NCI-H1048 (cell line): ENCODE measurements at places on chromosomes 2 and 18.

DNA sequence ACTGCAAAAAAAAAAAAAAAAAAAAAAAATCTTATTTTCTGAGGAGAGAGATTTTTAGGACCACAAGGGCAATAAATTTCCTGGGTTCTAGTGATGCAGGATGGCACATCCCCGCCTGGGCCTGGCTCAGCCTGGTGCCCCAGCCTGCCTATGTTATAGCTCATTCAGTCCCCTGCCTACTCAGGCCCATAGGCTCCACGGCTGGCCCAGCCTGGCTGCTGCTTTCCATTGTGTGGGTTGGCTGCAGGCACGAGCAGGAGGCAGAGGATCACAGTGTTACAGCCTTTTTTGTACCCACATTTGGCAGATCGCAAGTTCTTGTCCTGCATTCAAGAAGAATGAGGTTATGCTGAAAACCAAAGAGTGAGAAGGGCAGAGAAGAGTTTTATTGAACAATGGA is 2.8 kb upstream of the SULT6B1 start:
- DNase-seq = no peak

DNA sequence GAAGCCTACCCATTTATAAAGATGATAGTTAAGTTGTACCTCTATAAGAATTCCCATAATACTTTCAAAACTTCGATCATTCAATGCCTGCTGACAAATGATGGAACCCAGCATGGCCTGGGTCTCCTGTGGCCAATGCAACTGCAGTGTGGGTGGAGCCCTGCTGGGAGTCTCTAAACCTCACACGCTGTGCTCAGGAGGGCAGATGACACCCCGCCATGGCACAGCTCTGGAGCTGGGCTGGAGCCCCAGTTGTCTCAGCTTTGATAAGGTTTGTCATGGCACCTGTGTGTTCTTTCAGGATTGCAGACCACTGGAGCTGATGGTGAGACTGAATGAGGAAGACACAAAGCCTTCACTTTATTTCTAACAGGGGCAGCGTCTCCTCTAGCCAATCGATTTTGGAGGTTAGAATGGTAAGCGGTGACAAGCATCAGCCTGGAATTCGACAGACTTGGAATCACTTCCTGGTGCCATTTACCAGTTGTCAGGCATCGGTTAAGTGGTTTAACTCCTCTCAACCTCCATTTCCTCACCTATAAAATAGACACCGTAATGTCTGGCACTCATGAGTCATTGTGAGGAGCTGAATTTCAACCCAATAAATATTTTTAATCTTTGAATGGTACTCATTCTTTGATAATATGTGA is 383.6 kb upstream of the SALL3 start:
- no peak for DNase-seq

- DNase-seq = no peak
Observed at GRCh38 chr2:232240906-232241305, 137.6 kb upstream of the ALPP start.

GRCh38 chr18:7197854-7198253 is 33.0 kb upstream of the LRRC30 start:
- DNase-seq = no peak
